Liver (tissue), 10 donors: ENCODE measurements at places on chromosomes 16 and 17.

DNA sequence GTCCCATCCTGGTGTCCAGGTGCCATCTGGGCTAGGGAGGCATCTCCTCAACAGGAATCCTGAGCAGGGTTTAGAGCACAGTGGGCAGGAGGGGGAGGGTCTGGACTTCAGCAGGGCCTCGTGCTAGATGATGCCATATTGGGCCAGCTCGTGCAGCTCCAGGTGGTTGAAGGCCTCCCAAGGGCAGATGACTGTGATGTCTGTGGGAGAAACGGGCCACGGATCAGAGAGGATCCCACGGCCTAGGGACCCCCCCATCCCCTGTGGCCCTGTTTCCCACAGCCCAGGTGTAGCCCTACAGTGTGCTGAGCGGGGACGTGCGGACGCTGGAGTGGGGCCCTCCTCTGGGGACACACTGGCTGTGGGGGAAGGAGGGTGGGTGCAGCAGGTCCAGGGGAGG lies 5.4 kb downstream of the PDE6G start:
- no peaks in the 10 kb centered on the region for H3K4me1 ChIP-seq
- peaks cover 6% of the 10 kb centered on the region for H3K27me3 ChIP-seq
- H3K36me3 ChIP-seq = no peaks in the 10 kb centered on the region
- no peak overlapping the region for H3K27ac ChIP-seq

DNA sequence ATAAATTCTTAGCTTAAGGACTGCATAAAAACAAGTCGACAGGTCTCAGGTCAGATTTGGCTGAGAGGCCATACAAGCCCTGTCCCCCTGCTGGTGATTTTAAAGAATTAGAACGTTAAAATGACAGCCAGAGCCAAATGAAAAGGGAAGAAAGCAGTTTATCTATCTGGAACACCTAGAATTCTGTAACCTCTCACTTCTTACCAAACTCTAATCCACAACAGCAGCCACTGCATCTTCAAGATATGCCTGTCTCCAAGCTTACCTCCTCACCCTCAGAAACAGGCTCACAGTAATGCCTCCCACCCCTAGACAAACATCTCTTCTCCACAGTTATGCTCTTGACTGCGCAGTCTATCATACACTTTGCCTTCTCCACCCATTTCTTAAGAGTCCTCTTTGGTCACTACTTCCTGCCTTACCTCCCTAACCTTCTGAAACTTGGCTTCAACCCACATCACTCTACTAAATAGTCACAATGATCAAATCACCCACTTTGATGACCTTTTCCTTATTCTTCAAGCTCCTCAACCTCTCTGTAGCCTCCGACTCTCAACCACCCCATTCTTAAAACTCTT lies 14.2 kb downstream of the ANKFY1 start:
- no peaks in the 10 kb centered on the region for H3K27me3 ChIP-seq
- peaks cover 2% of the 10 kb centered on the region for H3K36me3 ChIP-seq
- H3K4me1 ChIP-seq = peaks cover 4% of the 10 kb centered on the region

- peaks cover 3% of the 10 kb centered on the region for H3K27me3 ChIP-seq
- H3K27ac ChIP-seq = no peak overlapping the region
- H3K4me1 ChIP-seq = no peaks in the 10 kb centered on the region
- H3K36me3 ChIP-seq = no peaks in the 10 kb centered on the region
Observed at GRCh38 chr16:17476414-17477259, 5.9 kb upstream of the XYLT1 start.

DNA sequence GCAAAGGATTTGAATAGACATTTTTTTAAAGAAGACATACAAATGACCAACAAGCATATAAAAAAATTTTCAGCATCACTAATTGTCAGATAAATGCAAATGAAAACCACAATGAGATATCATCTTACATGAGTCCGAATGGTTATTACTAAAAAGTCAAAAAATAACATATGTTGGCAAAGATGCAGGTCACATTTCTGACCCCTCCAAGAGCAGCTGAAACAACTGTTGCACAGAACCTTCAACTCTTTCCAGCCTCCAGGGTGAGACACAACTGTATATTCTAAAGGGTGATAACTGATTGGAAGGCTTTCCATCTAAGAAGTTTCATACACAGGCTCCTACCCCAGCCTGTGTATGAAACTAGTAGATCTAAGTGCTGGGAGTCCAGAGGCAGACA lies 51.9 kb downstream of the SLFN5 start:
- peaks cover 7% of the 10 kb centered on the region for H3K27me3 ChIP-seq
- no peaks in the 10 kb centered on the region for H3K36me3 ChIP-seq
- H3K4me3 ChIP-seq = no peak overlapping the region
- no peaks in the 10 kb centered on the region for H3K4me1 ChIP-seq
- no peak for DNase-seq

GRCh38 chr17:80822021-80822699 lies 169.5 kb upstream of the CHMP6 start:
- H3K36me3 ChIP-seq = no peaks in the 10 kb centered on the region
- no peaks in the 10 kb centered on the region for H3K27me3 ChIP-seq
- H3K4me3 ChIP-seq = no peak overlapping the region
- DNase-seq = no peak

- no peak for DNase-seq
- no peak overlapping the region for H3K4me3 ChIP-seq
- H3K4me1 ChIP-seq = no peaks in the 10 kb centered on the region
- H3K27me3 ChIP-seq = no peaks in the 10 kb centered on the region
- no peaks in the 10 kb centered on the region for H3K36me3 ChIP-seq
- H3K27ac ChIP-seq = no peak overlapping the region
Observed at GRCh38 chr17:65360961-65361552, 200.4 kb downstream of the AXIN2 start.
